T-helper 1 cell treated with Interleukin-12 subunit alpha and Interleukin-12 subunit beta and Interleukin-4 antibody, amounts not matched to agents 30 ng/mL and 1 ng/mL, for 36 hours (primary cell): ENCODE measurements at places on chromosomes 12 and 14. TPM values are rescaled to one million over a fixed set of nuclear protein-coding genes. Genes with fewer than 3 reads are reported as not detected.

The KRT75 gene
- not detected in 2 replicates for total RNA-seq

The NGDN gene
- 51.7 and 57.8 TPM in 2 replicates for total RNA-seq

The TMPRSS12 gene
- not detected in 2 replicates for total RNA-seq

The KRT3 gene
- not detected in 2 replicates for total RNA-seq

The ZNF410 gene
- total RNA-seq: 53.2 and 58.4 TPM in 2 replicates

The MMP14 gene
- 2.1 and 3.2 TPM in 2 replicates for total RNA-seq

The FLVCR2 gene
- total RNA-seq: 4.6 and 6.9 TPM in 2 replicates

The RIMBP2 gene
- not detected in 2 replicates for total RNA-seq

The DICER1 gene
- total RNA-seq: 58.9 and 69.1 TPM in 2 replicates

The TSPAN9 gene
- total RNA-seq: 0.05 TPM in 1 of 2 replicates, not detected in the other

The SERPINA9 gene
- not detected in 2 replicates for total RNA-seq

The CACNA2D4 gene
- 15.1 and 15.4 TPM in 2 replicates for total RNA-seq

The BCL2L2 gene
- 5.0 and 5.4 TPM in 2 replicates for total RNA-seq

The OVCH1 gene
- total RNA-seq: not detected in 2 replicates

The PPP4R4 gene
- 0.59 and 0.88 TPM in 2 replicates for total RNA-seq

The PRH2 gene
- total RNA-seq: not detected in 2 replicates
